Activated T-helper 17 cell treated with anti-CD3 and anti-CD28 coated beads, Interleukin-2, amount 50 U/mL, for 72 hours (primary cell): ENCODE measurements at places on chromosomes 1 and 21.

DNA sequence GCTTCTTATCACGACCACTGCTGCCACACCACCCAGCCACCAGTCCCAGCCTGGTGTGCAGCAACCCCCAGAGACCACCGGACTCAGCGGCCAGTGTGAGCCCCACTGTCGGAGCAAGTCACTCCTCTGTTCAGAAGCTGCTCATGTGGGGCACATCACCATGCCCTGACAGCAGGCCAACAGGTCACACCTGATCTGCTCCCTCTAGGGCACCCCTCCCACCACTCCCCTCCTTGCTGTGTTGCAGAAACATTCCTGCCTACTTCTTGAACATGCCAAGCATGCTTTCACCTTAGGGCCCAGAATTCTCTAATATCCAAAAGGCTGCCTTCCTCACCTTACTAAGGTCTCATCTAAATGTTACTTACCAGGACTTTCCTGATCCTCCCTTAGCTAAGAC lies 146.5 kb downstream of the SLC45A1 start:
- ATAC-seq, result no peak

DNA sequence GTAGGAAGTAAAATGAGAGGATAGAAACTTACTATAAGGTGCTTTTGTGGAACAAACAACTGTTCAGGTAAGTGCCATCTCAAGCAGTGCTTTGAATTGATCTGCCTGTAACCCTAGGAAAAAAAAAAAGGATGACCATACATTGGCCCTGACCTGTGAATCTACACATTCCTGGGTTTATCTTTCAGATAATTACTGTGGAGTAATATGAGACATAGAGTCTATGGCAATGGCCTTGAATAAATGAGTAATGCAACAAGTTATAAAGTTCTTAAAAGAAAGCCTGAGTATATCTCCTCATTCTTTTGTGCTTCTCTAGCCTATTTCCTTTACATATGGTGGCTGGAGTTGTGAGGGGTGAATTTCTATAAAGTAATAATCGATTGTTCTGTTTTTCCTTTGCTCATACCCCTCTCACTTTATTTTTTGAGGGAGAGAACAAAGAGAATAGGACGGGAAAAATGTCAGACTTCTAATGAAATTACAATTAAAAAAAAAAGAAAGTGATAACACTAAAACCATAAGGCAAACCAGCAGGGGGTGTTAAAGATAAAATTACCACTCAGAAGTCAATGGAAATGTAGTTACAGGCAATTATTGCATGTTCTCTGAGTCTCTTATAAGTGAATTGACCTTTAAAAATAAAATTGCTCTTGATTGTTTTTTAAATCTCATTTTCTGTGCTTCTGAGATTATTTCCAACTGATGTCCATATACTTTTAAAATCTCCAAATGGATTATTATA lies 12.4 kb upstream of the ATP1A1 start:
- no peak for ATAC-seq

DNA sequence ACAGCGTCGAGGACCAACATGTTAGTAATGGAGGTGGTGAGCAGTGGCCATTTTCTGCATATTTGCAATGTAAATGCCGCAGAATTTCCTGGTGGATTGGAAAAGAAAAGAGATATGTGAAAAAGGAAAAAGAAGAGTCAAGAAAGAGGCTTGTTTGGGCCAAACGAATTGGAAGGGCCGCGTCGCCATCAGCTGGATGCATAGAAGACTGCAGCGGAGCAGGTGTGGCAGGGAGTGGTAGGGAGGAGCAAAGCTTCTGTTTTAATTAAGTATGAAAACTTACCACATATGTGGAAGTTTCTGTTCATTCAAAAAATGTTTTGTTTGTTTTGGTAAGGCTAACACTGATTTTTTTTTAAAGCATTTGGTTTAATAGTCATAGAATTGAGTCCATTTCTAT lies 690.7 kb downstream of the NCAM2 start:
- no peak for ATAC-seq

- no peak for ATAC-seq
Observed at GRCh38 chr1:210598135-210598652, 269.5 kb downstream of the HHAT start.

- no peak for ATAC-seq
Observed at GRCh38 chr1:181459067-181459466, 24.2 kb upstream of the CACNA1E start.

- ATAC-seq, result no peak
Observed at GRCh38 chr1:236997882-236998281, 6.4 kb downstream of the MT1HL1 start.

DNA sequence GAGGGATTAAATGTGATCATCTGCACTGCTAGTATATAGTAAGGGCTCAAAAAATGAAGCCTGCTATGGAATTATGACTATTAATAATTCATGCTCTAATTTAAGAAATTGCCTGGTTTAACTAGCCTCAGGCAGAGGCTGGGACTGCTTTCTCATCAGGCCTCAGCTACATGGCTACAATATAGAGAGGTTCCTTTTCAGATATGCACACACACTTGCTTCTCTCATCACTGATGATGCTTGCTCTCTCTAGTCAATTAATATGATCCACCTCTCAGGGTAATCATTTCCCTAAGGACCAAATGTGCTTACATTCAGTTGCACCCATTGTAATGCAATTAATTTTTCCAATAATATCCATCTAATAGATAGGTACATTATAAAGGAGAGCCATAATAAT lies 324.9 kb upstream of the ST6GALNAC5 start:
- no peak for ATAC-seq

GRCh38 chr1:54995835-54996234 lies 2.9 kb upstream of the BSND start:
- peak; percentile 88 for ATAC-seq

GRCh38 chr1:51666478-51666877 lies 49.6 kb downstream of the OSBPL9 start:
- ATAC-seq, result no peak
